ENCODE measurements at places on chromosomes 6 and 20.

GRCh38 chr6:37936906-37937305 lies 117.4 kb downstream of the ZFAND3 start:
- DNase-seq, result no peak

- DNase-seq, result no peak
Measured at GRCh38 chr6:115898246-115898645, 162.4 kb downstream of the FRK start.

- DNase-seq, result no peak
Measured at GRCh38 chr6:155542036-155542435, 86.4 kb upstream of the NOX3 start.

- no peak for DNase-seq
Measured at GRCh38 chr6:168042426-168043192, 36.4 kb downstream of the FRMD1 start.

DNA sequence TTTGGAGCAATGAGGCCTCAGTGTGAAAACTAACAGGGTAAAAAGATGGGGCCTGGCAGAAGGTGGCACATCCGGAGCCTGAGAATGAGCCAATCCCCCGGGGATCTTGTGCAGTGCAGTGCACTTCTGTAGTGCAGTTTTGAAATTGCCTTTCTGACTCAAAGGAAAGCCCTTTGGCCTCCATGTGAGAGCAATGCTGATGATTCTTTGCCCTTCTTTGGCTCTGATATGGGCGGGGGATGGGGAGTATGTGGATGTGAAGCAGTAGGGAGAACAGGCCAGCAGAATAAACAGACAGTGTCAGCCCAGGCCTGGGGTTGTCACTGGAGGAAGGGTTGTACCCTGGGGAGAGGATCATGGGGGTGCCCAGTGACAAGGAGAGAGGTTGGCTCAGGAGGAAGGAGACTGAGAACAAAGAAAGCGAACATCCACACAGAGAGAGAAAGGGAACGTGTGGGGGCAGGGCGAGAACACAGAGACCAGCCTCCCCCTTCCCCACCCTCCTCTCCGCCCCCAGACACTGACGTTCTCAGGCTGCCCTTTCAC lies 351.2 kb downstream of the CDC5L start:
- DNase-seq, result no peak

- DNase-seq, result no peak
Measured at GRCh38 chr6:135819665-135820064, 31.8 kb upstream of the PDE7B start.

- no peak for DNase-seq
Measured at GRCh38 chr20:10611357-10611756, 62.4 kb downstream of the JAG1 start.

- no peak for DNase-seq
Measured at GRCh38 chr20:48948612-48949011, 27.1 kb downstream of the ARFGEF2 start.

GRCh38 chr20:34049897-34050695 lies 56.4 kb downstream of the RALY start:
- DNase-seq, result no peak

DNA sequence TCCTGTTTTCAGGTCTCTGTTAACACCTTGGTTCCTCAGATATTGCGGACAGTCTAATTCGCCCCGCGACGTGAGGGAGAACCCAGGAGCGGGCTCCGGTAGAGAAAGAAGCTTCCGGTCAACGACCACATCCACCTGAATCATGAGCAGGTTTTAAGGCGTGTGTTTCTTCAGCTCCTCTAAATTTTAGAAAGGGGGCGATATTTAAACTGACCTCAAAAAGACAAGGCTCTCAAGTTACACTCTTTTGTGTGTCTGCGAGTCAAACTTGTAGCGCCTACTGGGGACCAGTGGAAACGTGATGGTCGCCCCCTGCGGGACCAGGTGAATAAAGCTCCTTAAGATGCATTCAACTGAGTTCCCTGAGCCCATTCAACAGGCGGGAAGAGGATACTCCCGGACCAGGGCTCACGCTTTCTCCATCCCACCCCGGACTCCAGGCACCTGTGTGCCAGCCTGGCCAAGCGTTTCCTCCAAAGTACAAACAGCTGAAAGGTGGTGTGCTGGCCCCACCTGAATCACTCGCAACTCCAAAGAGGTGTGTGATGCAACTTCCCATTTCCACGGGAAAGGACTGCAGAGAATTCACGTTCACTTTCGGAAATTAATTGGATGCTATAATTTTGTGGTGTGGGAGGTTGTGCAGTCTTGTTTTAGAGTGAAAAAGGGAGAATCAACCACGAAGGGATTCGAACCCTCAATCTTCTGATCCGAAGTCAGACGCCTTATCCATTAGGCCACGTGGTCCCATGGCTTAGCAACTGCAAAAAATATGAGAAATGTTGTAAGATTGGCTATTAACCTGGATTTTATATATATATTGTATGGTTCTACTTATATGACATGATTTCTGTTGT lies 17.0 kb downstream of the GPX5 start:
- peak; percentile 49 for DNase-seq

GRCh38 chr6:7246401-7247178 lies 66.4 kb downstream of the SSR1 start:
- no peak for DNase-seq

GRCh38 chr6:121319112-121319553 lies 15.1 kb downstream of the TBC1D32 start:
- no peak for DNase-seq

- DNase-seq, result no peak
Measured at GRCh38 chr6:74814440-74814839, 391.4 kb downstream of the COL12A1 start.

All from NCI-H2081 treated with DMSO at 0.1 percent for 48 hours (cell line).